ENCODE measurements at places on chromosomes 5 and 9. TPM values are rescaled to one million over a fixed set of nuclear protein-coding genes. Genes with fewer than 3 reads are reported as not detected.
A peak's percentile ranks its signal among the peaks of the same experiment; 100 is the strongest.

DNA sequence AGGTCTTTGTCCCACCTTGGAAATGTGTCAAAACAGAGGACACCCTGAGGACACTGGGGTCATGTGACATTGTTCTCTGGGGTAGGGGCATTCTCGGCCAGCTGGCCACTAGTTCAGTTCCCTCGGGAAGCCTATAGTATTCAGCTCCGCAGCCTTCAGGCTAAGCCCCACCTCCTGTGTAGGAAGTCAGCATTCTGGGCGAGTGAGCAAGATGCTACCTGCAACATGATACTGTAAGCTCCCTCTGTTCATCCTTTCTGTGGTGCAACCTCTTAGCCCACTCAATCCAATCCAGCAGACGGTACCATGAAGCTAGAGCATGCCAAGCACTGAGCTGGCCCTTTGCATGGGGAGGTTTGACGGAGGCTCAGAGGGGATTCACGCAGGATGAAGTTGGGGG lies 5.3 kb downstream of the NTNG2 start:
- no peak for DNase-seq

COL5A1 gene
- 78.9 TPM for total RNA-seq

DNA sequence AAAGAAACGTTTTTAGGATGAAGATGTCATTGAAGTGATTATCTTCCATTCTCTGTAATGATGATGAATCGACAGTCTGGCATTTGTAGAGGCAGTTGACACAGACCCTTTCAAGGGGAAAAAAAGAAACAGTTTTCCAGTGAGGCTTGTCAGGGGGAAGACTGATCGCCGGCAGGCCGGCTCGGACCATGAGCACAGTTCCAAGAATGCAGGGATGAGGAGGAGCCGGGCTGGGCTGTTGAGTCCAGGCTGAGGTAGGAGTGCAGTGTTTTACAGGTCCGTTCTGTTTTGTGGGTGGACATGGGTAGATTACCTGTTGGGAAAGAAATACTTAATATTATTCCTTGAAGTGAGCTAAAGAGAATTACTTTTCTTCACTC lies 194.6 kb downstream of the AOPEP start:
- peak; percentile 81 for DNase-seq

SPINK7 gene
- not detected for total RNA-seq

DNA sequence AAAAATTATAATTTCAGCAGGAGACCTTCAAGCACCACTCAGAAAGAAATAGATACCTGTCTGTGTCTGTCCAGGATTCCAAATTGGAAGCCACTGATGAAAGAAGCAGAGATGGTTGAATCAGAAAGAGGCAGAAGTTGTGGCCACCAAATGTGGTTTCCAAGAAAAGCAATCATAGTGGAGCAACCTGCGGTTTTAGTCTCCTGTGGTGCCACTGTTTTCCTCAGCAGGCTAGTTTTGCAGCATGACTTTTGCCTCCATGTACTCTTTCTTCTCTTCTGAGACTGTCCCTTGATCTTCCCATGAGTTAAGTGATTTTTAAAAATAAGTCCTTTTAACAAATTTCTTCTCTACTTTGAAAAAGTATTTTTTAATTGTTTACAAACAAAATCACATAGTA lies 535.8 kb downstream of the CYLC2 start:
- no peak for DNase-seq

- peak; percentile 98 for DNase-seq
Observed at GRCh38 chr5:171595801-171596231, 176.4 kb downstream of the FGF18 start.

- DNase-seq: no peak
Observed at GRCh38 chr5:167509076-167509475, 782.4 kb upstream of the WWC1 start.

DNA sequence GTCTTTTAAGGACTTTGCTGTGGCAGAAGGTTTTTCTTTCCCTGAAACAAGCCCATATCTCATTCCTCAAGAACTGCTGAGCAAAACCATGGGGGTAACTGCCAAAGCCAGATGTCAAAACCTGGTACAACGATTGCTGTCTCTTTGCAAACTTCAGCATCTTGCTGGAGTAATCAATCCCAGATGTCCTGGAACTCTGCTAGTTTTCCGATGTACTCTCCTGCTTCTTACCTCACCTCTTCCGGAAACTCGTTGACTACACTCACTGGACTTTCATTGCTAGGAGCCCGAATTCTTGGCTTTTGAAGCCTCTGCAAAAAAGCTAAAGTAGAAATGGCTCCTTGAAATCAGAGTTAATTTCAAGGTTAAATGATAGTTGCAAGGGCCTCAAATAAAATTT lies 23.3 kb downstream of the RAD1 start:
- no peak for DNase-seq

DNA sequence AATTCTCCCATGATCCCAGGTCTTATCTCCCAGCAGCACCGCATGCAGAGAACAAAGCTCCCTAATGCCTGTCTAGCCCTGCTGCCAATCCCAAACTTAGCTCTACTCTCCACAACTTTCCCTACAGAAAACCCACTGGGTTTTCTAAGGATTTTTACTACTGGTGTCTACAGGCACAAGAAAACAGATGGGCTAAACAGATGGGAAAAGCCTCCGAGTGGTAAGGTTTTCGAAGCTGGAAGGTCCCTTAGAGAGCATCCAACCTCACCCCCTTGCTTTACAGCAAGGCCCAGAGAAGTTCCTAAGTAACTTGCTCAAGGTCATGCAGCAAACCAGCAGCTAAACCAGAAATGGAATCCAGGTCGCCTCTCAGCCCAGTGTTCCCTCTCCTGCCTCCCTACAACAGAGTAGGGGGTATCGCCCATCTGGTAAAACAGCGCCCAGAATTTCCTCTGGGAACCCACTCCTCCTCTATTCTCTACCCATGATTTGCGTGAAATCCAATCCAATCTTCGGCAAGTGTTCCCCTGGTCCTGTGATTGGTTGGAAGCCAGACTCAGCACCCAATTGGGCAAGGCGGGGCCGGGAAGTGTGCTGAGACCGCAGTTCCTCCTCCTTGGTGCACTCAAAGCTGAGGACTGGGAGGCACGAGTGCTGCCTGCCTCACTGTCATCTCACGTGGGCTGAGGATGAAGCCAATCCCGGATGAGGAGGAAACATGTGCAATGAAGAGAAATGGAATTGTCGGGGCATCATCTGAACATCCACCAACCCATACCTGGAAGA lies 20.8 kb downstream of the CPLX2 start:
- DNase-seq: no peak

DNA sequence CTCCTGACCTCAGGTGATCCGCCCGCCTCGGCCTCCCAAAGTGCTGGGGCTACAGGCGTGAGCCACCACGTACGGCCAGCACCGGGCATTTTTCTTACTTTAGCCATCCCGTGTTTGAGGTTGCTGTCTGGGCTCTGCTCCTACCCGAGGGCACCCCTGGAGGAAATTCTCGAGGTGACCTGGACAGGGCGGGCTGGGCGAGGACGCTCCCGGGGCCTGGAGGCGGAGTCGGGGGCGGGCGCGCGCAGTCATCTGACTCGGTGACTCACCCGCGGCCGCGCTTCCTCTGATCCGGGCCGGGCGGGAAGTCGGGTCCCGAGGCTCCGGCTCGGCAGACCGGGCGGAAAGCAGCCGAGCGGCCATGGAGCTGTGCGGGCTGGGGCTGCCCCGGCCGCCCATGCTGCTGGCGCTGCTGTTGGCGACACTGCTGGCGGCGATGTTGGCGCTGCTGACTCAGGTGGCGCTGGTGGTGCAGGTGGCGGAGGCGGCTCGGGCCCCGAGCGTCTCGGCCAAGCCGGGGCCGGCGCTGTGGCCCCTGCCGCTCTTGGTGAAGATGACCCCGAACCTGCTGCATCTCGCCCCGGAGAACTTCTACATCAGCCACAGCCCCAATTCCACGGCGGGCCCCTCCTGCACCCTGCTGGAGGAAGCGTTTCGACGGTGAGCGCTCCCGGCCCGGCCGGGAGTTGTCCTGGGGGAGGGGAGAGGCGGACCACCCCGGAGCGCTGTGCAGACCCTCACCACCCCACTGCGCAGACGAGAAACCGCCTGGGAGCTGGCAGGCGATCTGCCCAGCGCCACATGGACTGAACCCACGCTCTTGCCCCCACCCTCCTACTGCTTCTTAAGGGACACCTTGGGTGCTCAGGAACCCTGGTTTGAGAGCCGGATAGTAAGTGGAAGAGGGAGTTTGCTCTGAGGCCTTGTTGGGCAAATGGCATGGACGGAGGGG lies at the start of gene HEXB:
TSS of gene HEXB (plus strand) at position 334 of the 952 bp plus-strand sequence. CDS start at position 362, 28 bp downstream.
- DNase-seq: peak; percentile 90

DNA sequence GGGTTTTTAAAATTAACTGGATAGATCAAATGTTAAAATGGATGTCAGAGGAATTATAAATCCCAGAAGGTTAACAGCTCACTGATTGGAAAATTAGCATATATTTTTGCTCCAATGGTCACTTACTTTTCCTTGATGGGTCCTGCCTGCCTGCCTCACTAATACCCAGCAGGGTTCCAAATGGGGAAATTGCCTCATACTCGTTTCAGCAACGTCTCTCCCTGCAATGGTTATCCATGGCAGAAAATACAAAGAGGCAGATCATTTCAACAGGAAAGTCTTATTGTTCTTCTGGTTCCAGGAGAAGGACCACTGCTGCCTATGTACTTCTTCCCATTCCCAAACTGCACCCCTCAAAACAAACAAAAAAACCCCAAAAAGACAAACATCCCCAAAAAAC lies 71.3 kb downstream of the ERP44 start:
- DNase-seq: no peak

DNA sequence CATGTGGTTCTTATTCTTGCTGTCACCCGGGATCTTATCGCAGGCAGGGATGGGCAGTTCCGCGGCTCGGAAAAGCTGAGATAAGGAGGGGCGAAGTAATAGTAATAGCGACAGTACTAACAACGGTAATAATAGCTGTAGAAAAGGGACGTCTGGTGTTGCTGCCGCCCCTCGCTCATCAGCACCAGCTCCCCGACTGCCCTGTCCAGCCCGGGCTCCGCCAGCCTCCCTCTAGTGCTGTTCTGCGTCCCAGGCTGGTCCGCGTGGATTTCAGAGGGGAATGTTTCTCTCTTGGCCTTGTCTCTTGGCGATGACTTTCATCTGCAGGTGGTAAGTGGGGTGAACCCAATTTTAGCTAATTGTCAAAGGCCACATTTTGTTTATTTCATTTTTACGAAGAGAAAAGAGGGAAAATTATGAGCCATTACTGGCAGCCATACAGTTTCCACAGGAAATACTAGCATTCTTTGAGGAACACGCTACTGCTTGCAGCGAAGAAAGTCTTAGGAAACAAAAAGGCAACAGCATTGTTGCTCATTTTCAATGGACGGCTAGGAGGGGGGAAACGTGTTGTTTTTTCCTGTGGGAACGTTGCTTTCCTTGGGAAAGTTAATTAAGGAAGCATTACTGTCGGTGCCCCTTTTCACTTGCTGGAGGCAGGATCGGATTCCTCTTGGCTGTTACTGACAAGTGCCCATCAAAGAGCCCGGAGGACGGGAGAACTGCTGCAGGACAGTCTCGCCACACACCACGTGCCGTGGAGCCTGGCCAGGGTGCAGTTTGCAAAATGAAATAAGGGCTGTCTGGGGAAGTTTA lies 762 bp downstream of the SNCAIP start:
- peak; percentile 36 for DNase-seq

- DNase-seq: no peak
Observed at GRCh38 chr9:135251331-135251761, 163.9 kb downstream of the OLFM1 start.

All from MG63 (cell line).